ENCODE measurements at places on chromosomes 3 and 15.
A peak's percentile ranks its signal among the peaks of the same experiment; 100 is the strongest.

DNA sequence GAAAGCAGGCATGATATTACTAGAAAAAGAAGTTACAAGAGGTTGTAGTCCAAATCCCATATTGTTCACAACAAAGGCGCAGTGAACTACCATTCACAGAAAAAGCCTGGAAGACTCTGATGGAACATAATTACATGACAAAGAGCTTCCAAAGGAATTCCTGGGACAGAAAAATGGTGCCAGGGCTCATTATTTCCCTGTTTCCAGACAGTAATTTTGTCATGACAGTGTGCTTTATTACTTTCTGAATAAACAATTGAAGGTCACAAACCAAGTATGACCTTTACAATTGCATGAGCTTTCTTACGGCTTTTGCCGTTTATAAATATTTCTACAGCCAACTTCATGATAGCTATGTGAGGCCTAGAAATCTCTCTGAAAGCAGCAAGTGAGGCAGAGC, 61.0 kb downstream of the CYFIP1 start:
- H3K27ac ChIP-seq = no peak overlapping the region
- no peaks in the 10 kb centered on the region for H3K36me3 ChIP-seq
- no peaks in the 10 kb centered on the region for H3K27me3 ChIP-seq
- H3K4me3 ChIP-seq = no peak overlapping the region
- no peaks in the 10 kb centered on the region for H3K4me1 ChIP-seq

GRCh38 chr3:135352213-135352612, 557.2 kb downstream of the EPHB1 start:
- DNase-seq = peak; percentile 13
- H3K27ac ChIP-seq = no peak overlapping the region
- H3K36me3 ChIP-seq = peaks cover 7% of the 10 kb centered on the region
- H3K4me1 ChIP-seq = peaks cover 11% of the 10 kb centered on the region

DNA sequence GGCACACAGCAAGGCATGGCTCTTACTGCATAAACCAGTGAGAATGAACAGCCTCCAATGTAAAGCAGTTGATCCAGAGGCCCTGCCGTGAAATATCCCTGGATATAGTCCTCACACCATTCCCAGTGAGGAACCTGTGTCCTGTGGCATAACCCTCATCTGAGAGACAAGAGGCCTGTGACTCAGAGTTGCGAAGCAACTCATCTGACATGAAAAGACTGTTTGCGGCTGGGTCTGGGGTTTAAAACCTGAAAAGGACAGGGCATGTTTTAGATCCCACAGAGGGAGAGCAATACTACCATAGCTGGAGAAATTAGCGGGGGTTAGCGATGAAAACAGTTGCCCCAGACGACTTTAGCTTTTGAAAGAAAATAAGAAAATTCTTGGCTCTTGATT, 165.3 kb upstream of the BHLHE40 start:
- no peaks in the 10 kb centered on the region for H3K4me1 ChIP-seq
- H3K27me3 ChIP-seq = no peaks in the 10 kb centered on the region
- H3K27ac ChIP-seq = no peak overlapping the region
- no peak for DNase-seq

- no peaks in the 10 kb centered on the region for H3K27me3 ChIP-seq
- no peaks in the 10 kb centered on the region for H3K36me3 ChIP-seq
Observed at GRCh38 chr3:36596419-36596818, 167.9 kb downstream of the DCLK3 start.

GRCh38 chr3:44802011-44802410, 40.4 kb downstream of the KIF15 start:
- H3K27me3 ChIP-seq = no peaks in the 10 kb centered on the region
- DNase-seq = no peak
- peaks cover 29% of the 10 kb centered on the region for H3K36me3 ChIP-seq
- no peak overlapping the region for H3K27ac ChIP-seq
- no peak overlapping the region for H3K4me3 ChIP-seq

Measured in neural progenitor cell (in vitro differentiated cells).